Stimulated activated CD4-positive, alpha-beta T cell treated with anti-CD3 and anti-CD28 coated beads, Interleukin-12 subunit alpha, Interleukin-12 subunit beta, amount 100 ng/mL, for 4 hours (primary cell): ENCODE measurements at places on chromosomes 7 and 10.

DNA sequence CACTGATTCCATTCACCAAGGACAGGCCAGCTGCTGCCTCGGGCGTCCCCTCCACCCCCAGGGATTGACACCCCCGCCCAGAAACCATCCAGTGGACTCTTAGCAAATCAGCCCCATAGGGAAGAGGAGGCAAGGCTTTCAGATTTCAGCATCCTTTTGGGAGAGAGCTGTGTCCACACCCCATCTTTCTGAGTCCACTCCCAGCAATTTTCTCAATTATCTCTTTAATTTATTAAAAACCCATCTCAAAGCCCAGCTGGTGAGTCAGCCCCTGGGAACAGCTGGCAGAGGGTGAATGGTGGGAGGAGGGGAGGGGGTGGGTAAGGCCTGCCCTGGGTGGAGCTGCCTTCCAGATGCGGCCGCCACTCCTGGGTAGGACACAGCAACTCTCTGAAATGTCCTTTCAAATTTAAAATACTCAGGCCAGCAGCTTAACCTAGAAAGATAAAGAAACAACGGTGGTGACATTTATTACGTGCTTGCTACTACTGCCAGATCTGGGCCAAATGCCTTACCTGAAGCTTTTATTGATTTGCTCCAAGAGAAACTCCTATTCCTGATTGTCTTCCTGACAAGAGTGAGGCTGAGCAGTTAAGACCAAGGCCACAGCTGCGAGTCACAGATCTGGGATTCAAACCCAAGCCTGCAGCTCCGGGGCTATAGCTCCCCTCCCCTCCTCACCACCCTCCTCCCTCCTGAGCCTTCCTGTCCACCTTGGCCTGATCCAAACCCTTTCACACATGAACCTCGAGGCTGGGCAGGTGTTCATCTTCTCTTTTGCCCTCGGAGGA lies 120.4 kb downstream of the RGS10 start:
- DNase-seq, result no peak

DNA sequence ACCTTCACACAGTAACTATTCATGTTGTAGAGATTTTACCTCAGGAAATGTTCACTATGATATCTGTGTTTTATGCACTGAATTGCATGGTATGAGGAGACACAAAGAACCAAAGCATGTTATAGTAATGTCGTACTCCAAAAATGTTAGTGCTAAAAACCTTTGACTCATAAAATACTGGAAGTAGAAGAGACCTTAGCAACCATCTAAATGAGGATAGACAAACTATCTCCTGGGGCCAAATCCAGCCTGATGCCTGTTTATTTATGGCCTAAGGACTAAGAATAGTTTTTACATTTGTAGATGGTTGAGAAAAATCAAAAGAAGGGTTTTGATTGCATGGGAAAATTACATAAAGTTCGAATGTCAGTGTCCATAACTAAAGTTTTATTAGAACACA lies 535.1 kb downstream of the INHBA start:
- DNase-seq, result no peak

- no peak for DNase-seq
Observed at GRCh38 chr7:158648168-158648567, 56.4 kb downstream of the NCAPG2 start.

DNA sequence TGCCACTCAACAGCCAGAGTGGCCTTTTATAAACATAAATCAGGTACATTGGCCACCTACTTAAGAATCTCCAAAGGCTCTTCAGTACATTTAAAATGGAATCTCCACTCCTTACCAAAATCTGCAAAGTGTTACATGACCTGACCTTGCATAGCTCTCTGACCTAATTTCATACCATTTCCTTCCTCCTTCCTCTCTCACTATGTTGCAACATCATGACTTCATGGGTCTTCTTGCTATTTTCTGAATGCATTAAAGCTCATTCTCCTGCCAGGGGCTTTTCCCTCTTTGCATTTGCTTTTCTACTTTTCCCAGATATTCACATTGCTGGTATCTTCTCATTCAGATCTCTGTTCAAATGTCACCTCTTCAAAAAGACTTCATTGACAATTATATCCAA lies 22.1 kb upstream of the PPP1R17 start:
- no peak for DNase-seq

DNA sequence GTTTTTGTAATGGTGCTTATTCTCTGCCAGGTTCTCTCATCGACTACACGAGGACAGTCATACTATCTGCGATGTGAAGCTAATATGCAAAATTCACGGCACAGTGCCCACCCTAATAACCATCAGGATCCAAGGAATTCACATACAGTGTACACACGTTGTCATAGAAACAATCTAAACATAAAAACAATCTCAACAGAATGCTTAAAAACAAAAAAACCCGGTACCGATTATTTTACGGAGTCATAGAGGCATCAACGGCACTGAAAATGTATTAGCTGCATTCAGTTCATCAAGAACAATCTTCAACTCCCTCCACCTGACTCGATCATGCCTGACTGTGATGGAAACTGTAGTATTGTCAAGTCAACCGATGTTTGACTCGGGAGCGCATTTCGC lies 628 bp downstream of the MRPS33 start:
- no peak for DNase-seq
